ENCODE measurements at places on chromosomes 12 and 14.
A peak's percentile ranks its signal among the peaks of the same experiment; 100 is the strongest.

DNA sequence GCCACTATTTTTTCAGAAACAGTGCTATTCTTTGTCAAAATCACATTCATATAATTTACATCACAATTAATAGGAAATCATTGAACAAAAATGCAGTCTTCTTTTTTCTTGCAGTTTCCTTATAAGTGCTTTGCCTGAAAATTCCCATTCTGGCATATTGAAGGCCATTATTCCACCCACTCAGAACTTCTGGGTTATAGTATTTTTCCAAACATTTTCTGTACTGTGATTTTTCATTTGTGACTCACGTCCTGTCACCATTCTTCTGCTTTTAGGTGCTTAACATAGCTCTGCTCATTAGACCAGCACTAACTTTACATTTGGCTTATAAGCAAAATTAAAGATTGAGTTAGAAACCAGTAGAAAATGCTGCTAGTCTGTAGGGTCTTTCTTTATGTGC lies 241.0 kb upstream of the NPAS3 start:
- peak; percentile 83 for DNase-seq

- DNase-seq: peak; percentile 41
These were observed 85.7 kb downstream of the AKAP6 start for GRCh38 chr14:32414808-32415255.

GRCh38 chr12:124423761-124424515 lies 129.0 kb downstream of the RFLNA start:
- no peak for DNase-seq

- no peak for DNase-seq
These were observed 45.3 kb downstream of the IFNG-AS1 start for GRCh38 chr12:68034567-68034966.

DNA sequence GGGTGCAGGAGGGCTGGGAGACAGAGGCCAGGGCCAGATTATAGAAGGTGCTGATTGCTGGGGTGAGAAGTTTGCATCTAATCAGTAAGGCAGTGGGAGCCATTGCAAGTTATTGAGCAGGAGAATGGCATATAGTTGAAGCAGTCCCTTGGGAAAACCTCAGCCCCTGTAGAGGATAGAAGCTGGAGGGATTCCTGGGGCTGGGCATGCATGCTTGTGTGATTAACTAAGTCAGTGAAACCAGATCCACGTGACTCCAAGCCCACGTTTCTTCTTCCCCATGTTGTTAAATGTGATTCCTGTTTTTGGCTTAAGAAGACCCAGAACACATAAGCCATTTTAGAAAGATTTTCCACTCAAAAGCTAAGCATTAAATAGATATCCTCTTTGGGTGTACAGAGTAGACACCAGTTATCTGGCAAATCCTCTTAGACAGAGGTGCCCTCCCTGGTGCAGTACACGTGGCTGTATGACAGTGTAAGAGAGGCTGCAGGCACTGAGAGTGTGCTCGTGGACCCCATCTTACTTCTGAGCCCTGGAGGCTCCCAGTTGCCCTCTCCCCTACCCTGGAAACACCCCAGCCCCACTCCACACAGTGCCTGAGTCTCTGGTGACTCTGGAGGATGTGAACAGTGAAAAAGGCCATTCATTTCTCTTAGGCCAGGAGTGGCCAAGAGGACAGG lies 3.2 kb downstream of the C14orf132 start:
- DNase-seq: peak; percentile 74

GRCh38 chr14:91418387-91419043 lies 895 bp upstream of the CCDC88C start:
- peak; percentile 35 for DNase-seq
